Activated CD4-positive, alpha-beta T cell treated with anti-CD3 and anti-CD28 coated beads, Interleukin-2, Interleukin-6, amounts not matched to agents 100 ng/mL and 50 ng/mL, durations not matched to agents 16 hours and 8 hours (primary cell): ENCODE measurements at places on chromosomes 2 and 18.

- DNase-seq: no peak
Observed at GRCh38 chr2:154556607-154557006, 141.9 kb upstream of the KCNJ3 start.

DNA sequence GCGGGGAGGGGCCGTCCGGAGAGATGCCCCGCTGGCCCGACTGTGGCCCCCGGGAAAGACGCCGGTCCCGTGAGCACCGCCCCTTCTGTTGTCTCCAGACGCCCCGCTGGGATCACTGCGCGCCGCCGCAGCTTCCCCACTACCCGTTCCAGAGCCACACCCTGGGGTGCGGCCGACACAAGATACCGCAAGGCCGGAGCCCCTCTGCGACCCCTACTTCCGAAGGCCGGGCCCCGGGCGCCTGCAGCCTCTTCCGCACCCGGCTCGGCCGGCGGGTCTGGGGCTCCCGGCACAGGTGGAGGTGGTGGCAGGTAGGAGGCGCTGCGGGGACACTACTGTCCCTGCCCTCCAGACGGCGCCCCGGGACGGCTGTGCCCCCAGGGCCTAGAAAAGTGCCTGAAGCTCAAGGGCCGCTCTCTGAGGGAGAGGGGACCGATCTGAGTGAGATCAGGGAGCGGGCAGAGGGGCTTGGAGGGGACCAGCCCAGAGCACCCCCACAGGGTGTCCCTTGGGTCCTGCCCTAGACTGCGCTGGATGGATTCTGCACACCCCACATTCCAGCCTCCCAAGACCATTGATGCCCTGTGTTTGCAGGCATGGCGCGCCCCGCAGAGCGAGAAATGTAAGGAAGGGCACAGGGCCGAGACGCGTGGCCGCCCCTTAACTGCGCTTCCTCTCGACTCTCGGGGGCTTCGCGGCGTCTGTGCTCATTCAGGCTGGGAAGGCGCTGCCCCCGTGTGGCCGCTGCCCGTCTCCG lies 80.0 kb downstream of the GFPT1 start:
- peak; percentile 80 for DNase-seq

DNA sequence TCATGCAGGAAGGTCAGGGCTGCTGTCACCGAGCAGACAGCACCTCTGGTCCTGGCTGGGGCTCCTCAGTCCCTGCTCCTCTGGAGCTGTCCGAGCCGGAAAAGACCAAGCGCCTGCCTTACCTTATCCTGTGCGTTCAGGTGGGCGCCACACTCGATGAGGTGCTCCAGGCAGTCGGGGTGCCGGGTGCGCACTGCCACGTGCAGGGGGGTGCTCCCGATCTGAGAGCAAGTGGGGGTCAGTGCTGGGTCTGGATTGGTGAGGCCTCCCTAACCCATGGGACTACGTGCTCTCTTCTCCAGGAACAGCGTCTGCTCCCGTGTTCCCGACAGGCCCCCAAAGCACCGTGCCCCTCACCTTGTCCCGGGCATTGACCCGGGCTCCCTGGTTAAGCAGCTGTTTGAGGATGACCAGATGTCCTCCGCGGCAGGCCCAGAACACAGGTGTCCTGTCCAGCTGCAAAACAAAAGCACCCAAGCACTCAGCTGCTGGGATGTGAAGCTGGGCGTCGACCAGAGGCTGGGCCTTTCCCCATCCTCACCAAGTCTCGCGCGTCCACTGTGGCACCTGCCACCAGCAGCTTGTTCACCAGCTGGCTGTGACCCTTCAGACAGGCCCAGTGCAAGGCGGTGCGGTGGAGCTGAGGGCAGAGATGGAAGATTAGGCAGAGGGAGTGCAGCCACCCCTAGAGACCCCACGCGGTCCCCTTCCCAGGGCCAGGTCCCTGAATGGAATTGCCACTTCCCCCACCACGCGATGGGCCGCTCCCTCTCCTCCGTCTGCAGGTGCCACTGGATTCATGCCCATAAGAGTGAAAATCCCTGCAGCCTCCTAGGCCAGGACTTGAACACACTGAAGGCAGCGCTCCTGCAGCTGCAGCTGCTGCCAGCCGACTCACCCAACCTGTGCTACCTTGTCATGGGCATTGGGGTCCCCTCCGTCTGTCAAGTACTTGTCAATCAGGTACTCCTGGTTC lies 3.7 kb downstream of the ANKRD23 start:
- no peak for DNase-seq

DNA sequence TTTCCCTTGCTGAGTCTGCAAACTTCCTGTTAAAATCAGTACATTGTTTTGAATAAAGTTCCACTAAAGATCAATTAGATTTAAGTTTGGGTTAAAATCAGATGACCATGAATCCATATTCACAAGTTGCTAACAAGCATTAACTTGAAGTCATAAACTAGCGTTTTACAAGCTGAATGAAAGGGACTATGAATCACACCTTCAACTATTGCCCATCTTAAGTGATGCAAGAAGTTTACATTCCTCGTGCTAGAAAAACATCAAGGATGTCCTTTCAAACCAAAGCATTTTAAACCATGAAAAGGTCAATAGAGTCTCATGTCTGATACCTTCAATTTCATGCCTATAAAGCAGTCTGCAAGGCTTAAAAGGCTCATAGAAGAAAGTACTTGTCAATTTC lies 257.2 kb upstream of the SYT4 start:
- no peak for DNase-seq

DNA sequence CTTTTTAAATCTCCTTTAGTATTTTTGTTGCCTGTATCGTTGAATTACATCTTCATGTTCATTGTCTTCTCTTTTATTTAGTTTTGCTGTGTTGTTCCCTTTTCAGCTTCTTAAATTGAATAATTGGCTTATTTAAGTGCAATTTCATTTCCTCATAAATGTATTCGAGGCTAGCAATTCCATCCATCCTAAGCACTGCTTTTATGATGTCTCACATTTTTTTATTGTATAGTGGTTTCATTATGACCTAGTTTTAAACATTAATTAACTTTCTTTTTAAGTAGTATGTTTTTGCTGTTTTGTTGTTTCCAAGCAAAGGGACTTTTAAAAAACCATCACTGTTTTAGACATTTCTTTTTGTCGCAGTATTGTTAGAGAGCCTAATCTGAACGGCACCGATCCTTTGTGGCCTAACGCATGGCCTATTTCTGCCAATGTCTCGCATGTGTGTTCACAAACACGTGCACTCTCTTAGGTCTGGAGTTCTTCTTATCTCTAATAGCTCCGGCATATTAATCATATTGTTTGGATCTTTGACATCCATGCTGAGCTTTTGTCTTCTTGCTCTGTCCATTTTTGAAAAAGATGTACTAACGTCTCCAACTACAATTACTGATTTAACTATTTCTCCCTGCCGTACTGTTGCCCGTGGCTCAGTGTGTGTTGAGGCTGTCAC lies 59.6 kb upstream of the ZNF516 start:
- DNase-seq: no peak

GRCh38 chr18:74286106-74286855 lies 5.5 kb downstream of the CYB5A start:
- no peak for DNase-seq

DNA sequence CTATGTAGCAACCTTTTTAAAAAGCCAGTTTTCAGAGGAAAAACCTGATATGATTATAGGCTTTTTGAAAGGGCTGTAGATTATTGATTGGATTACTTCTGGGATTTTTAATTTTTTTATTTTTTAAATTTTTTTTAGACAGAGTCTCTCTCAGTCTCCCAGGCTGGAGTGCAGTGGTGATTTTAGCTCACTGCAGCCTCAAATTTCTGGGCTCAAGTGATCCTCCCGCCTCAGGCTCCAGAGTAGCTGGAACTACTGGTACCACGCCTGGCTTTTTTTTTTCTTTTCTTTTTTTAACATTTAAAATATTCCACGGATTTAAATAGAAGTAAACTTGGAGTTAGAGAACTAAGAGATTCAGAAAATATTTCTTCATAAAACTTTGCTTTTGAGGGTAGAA lies 1.2 kb downstream of the MRPL19 start:
- no peak for DNase-seq

- no peak for DNase-seq
Observed at GRCh38 chr2:120786038-120786960, 50.6 kb downstream of the GLI2 start.

GRCh38 chr2:173647681-173648311 lies 293.1 kb downstream of the CDCA7 start:
- DNase-seq: no peak

- DNase-seq: no peak
Observed at GRCh38 chr2:203490391-203490790, 44.7 kb downstream of the RAPH1 start.

GRCh38 chr18:77054606-77055428 lies 77.8 kb downstream of the MBP start:
- peak; percentile 95 for DNase-seq

GRCh38 chr2:203997980-203998809 lies 61.6 kb downstream of the ICOS start:
- DNase-seq: peak; percentile 62
